ENCODE measurements at places on chromosomes 3 and 15.

GRCh38 chr15:23860290-23861245, 173.5 kb upstream of the NDN start:
- no peak for DNase-seq

- DNase-seq, result no peak
These were observed 31.7 kb downstream of the FRMD5 start for GRCh38 chr15:44163370-44163769.

DNA sequence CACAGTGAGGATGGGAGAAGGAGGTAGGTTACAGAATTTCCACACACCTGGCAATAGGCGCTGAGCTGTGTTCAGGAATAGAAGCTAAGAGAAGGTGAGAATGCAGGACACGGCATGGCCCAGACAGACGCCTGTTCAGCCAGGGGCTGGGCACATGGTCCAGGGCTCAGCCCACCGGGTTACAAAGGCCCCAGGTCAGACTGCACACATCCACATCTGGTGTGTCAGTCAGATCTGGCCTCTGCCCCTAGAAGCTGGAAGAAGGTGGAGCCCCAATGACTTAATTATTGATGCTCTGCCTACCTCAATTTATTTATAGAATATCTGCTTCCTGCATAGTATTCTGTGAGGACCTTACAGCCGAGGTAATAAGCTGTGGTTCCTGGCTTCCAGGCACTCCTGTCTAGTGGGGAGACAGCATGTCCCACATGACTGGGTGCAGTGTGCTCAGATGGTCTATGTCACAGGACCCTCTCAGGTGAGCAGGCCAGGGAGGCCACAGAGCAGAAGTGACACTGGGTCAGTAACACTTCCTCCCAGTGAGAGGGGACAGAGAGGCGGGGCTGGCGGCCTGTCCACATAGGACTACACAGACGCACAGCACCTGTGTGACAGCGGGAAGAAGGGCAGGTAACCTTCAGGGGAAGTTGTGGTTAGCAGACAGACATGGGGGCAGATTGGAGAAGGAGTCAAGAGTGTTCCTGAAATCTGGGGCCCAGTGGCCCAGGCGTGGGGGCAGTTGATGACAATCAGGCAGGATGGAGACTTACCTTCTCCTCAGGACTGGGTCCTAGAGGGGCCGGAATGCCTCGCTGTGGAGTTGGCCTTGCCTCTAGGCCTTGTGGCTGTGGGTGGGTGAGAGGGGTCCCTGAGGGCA, 38.6 kb upstream of the PLXNA1 start:
- no peak for DNase-seq

DNA sequence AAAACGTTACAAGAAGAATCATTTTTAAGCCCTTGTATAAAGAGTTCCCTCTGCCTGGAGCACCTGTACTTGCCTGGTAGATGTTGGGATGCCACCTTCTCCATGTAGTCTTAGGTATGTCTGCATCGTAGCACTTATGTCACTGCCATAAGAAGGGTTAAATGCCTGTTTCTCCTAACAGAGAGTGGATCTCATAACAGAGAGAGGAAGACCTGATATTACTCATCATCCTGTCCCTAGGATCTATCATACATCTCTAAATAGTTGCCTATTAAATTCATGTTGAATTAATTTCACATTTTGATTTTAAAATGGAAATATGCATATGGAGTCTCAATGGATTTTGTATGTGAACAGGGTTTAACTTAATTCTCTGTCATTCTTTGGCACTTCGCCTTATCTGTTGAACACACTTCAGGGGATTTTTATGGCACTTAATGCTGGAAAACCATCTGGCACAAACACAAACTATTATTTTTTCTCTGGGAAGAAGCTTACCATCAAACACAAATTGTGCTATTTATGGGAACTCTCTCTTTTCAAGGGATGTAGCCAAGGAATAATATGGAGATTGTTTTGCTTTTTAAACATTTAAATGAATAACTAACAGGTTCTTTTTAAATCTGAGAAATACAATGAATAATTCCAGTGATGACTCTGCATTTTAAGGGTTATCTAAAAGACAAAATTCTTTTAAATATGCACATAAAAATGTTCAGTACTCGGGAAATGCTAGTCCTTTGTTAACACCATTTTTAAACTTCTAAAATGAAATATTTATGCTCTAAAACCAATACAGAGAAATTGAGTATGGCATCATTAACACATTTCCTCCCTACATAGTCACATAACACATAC, 230.7 kb downstream of the ZNF385D start:
- DNase-seq, result no peak

DNA sequence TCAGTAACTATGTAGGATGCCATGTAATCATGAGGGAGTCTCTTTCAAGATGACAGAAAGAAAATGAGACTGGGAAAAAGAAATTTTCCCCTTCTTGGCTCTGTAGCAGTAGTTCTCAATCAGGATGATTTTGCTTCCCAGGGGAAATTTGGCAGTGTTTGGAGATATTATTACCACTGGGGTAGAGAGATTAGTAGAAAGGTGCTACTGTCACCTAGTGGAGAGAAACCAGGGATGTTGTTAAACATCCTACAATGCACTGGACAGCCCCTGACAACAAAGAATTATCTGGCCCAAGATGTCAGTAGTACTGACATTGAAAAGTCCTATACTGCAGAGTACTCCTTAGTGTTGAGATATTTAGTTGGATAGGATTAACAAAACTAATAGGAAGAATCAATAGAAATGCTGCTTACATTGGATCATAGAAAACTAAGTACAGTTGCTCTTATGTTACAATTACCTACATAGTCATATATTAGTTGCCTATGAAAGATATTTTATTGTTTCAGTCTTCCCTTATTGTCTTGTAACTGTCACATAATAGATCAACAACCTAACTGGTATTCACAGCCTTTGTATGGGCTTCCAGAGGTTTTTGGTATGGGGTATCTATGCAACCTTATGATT, 433.3 kb downstream of the RAP2B start:
- no peak for DNase-seq

All from stimulated activated CD8-positive, alpha-beta memory T cell treated with anti-CD3 and anti-CD28 coated beads, Interleukin-2, amount 100 ng/mL, for 1 hour (primary cell).